ENCODE measurements at places on chromosomes 16 and 17. TPM values are rescaled to one million over a fixed set of nuclear protein-coding genes. Genes with fewer than 3 reads are reported as not detected.

- no peak for DNase-seq
Measured at GRCh38 chr17:10927712-10928111, 89.8 kb upstream of the PIRT start.

GRCh38 chr17:57582881-57583756 lies 162.0 kb downstream of the CCDC182 start:
- DNase-seq = no peak

Gene ACSM5
- 29.6 TPM for total RNA-seq

DNA sequence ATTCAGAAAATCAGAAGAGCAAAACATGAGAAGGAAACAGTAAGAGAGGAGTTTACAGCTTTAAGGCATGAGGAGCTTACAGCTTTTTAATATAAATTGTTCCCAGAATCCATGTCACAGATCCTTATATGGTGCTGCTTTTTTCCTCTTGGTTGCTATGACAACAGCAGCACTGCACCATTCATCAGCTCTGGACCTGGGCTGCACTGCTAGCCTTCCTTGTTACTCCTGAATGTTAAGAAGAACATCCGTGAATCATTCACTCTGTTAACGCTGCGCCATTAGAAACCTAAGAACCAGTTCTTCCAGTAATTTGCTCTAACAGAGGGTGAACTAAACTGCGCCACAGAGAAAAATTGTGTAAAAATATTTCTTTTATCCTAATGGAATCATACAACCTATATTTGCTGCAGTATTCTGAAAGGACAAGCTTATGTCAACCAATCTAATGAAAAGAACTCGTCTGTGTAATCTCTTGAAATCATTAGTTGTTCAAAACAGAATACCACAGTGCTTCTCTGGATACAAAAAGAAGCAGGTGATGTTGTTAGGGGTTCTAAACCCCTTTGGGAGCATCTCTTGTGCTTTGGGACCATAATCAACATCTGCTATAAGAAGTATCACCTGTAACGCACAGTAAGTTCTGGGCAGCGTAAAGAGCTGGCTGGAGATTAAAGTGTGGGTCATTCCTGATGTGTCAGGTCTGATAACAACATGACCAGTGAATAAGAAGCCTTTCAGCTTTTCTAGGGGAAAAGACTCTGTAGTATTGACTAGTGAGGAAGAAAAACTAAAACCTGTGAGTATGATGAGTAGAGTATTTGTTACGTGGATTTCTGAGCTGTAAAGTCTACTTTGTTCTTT lies 151.2 kb downstream of the TANC2 start:
- DNase-seq = peak; percentile 38

Measured in M059J (cell line).